NCI-H146 (cell line): ENCODE measurements at places on chromosomes 6 and 20.

DNA sequence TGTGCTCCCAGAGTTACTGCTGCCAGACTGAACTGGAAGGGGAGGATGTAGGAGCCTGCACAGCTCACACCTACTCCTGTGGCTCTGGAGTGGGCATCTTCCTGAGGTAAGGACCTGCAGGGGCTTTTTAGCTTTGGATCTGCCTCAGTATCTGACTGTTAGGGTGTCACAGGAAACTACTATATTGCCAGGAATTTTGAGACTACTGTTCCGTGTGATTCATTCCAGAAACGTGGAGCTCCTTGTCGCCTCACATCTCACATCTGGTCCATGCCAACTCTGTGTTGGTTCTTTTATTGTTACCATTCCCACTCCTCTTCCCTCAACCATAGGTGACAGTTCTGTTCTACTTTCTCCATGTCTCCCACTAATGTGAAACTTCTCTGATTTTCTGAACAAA, 34.1 kb downstream of the PRPH2 start:
- DNase-seq = no peak

DNA sequence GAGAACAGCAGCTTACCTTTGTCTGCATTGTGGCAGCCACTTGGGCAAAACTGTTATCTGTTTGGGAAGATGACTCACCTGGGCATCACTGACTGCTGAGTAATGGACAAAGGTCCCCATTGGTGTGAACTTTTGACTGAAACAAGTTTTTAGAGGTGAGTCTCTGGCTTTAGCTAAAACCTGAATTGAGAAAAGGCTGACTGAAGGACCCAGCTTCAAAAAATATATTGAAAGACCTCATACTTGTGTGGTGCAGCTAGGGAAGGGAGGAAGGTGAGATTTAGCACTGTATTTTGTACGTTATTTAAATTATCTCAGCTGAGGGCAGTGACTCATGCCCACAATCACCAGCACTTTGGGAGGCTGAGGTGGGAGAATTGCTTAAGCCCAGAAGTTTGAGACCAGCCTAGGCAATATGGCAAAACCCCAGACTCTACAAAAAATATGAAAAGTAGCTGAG, 4.5 kb upstream of the CITED2 start:
- DNase-seq = no peak

DNA sequence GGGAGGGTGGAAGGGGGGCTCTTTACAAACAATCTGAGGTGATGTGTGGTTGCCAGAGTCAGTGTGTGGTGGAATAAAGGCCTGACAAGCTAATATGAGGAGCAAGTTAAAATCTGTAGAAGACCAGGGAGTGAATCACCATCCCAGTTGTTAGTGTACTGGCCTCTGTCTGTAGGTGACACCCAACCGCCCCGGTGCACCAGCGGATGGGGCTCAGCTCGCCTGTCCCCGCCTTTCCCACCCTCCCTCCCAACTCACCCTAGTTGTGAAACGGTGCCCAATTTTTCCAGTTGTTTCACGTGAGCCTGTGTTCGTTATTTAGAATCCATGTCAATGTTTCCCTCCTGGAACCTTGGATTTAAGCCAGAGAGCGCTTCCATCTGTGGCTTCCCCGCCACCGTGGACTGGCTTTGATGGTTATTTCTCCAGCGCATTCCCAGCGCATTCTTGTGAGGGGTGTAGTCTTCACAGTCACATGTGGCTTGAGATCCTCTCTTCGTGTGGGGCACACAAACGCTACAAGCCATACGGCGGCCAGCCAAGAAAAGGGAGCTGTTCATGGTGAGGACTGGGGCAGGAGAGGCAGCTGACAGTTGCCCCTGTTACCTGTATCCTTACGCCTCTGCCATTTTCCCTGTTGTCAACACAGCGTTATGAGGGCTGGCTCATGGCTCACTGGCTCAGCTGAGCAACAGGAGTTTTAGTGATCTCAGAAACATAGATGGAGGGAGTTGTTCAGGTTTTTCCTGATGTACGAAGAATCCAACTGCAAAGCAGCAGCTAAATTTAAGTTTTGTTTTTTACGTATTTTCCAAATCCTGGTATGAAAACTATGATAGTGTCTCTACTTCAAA, 137.6 kb downstream of the ZDHHC14 start:
- DNase-seq = no peak

- no peak for DNase-seq
Observed at GRCh38 chr6:90175627-90176538, 120.8 kb downstream of the BACH2 start.

- DNase-seq = no peak
Observed at GRCh38 chr6:15534974-15535373, 127.9 kb downstream of the DTNBP1 start.

- peak; percentile 76 for DNase-seq
Observed at GRCh38 chr6:125906158-125906998, 50.2 kb upstream of the HINT3 start.

- peak; percentile 61 for DNase-seq
Observed at GRCh38 chr6:116616737-116617053, 416 bp downstream of the RSPH4A start.
